ENCODE measurements at places on chromosomes 7 and 10. TPM values are rescaled to one million over a fixed set of nuclear protein-coding genes. Genes with fewer than 3 reads are reported as not detected.

GRCh38 chr10:98090822-98091221 lies 43.6 kb upstream of the R3HCC1L start:
- DNase-seq = no peak

DNA sequence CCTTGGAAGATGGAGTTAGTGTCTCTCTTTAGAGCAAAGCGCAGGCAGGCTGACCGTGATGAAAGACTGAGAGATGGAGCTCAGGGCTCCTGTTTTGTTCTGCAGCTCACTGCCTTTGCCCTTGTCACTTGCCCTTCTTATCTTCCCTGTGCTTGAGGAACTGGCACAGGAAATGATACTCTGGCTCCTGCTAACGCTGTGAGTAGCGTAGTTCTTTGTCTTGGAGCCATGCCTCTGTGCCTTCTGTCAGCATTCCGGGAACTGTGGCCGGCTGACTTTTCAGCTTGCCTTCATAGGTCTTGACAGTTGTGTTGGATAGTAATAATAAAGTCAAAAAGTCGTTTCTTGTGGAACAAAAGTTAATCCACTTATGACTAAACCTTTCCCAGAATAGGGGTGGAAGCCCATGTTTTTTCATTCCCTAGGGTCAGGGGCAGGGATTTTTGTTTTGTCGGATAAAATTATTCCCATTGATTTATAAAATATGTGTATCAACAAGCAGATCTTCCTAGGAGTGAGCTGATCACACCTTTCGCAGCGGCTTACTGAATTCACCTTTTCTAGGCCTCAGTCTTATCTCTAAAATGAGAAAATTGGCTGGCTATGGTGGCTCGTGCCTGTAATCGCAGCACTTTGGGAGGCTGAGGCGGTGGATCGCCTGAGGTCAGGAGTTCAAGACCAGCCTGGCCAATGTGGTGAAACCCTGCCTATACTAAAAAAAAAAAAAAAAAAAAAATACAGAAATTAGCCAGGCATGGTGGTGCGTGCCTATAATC lies 16.6 kb upstream of the TMEM236 start:
- no peak for DNase-seq

DNA sequence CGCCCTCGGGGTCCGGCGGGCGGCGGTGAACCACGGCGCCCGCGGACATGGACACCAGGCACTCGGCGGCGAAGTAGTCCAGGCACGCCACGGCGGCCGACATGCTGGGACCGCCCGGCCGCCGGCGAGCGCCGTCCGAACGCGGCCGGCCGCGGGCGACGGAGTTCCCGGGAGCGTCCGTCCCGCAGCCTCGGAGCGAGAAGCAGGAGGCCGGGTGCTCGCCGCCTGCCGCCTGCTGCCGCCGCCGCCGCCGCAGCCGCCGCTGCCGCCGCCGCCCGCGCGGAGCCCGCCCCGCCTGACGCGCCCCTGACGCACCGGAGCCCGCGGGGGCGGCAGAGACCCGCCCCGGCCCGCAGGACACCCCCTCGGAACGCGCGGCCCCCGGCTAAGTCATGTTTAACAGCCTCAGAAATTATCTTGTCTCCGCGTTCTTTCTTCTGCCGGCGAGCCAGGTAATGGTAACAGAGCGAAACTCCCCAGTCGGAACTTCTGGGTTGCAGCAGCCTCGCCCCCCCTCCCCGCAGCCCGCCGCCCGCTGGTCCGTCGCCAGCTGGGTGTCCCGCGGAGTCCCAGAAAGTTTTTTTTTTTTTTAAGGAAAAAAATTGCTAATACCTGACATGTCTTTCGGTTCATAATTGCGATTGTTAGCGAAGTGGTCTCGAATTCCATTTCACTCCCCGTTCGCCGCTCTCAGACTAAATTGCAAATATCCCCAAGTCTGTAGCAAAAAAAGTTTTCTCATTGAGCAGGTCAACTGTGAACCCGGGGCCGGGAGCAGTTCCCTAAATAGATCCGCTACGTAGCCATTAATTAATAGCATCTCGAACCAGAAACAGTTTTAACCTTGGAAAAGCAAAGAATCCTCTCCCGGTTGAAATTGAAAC lies at the start of gene KLF14:
Gene KLF14 (minus strand): TSS at position 277 of the 884 bp plus-strand sequence. CDS start 174 bp downstream, at position 103.
- peak; percentile 36 for DNase-seq

- DNase-seq = no peak
These were observed 645 bp upstream of the COPG2 start for GRCh38 chr7:130669085-130669700.

GRCh38 chr7:84497873-84498272 lies 303.3 kb upstream of the SEMA3A start:
- DNase-seq = no peak

DNA sequence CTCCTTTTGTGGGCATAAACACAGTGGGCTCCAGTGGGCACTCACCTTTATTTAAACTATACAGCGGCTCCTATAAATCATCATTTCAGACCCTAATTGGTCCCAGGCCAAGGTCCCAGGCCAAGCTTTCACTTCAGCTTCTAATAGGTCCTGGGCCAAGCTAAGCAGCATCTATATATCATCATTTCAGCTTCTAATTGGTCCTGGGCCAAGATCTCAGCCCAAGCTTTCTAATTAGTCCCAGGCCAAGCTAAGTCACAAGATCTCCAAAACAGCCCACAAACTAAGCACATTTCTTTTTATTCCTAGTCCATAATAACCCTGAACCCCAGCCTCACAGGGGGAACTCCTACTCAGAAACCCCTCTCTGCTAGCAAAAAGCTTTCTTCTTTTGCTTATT lies 47.1 kb downstream of the ZNF680 start:
- no peak for DNase-seq

GRCh38 chr7:96397936-96398598 lies 76.2 kb upstream of the SLC25A13 start:
- DNase-seq = no peak

Gene MKX
- total RNA-seq = 6.2 TPM

Gene CLCN1
- 0.16 TPM for total RNA-seq

Gene CYP2E1
- total RNA-seq = 1.1 TPM

Gene GPC2
- total RNA-seq = 3.7 TPM
